ENCODE measurements at places on chromosomes 11 and 22.

DNA sequence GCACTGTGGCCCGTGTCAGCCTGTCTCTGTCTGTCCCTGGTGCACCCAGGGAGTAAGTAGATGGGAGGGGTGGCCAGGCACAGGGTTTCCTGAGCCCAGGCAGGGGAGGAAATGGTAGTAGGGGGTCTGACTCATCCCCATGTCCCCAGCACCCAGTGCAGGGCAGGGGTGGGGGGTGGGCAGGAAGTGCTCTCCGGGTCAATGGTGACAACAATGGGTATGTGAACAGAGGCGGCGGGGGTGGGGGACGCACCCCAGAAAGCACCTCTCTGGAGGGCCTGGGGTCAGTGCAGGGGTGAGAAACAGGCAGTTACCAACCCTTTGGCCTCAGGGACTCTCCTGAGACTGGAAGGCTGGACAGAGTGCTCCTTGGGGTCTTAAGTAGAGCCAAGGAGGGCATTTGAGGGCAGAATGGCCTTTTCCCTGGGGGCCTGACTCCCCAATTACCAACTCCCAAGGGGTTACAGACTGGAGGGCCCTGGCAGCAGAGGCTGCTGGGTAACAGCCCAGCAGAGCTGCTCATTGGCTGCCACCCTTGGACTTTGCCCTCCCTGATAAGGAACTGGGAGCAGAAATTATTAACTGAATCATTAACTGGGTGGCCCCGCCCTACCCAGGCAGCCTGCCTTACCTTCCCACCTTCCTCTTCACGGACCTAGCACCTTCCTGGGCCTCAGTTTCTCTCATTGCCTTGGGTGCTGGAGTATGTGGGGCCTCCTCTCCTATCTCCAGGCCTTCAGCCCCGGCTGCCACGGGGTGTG lies 4.2 kb downstream of the MYRF start:
- peak; percentile 38 for DNase-seq

- no peak for DNase-seq
These were observed 34.4 kb upstream of the RCN1 start for GRCh38 chr11:32056438-32056837.

GRCh38 chr22:23279781-23280180 lies 99.5 kb downstream of the BCR start:
- DNase-seq: no peak

DNA sequence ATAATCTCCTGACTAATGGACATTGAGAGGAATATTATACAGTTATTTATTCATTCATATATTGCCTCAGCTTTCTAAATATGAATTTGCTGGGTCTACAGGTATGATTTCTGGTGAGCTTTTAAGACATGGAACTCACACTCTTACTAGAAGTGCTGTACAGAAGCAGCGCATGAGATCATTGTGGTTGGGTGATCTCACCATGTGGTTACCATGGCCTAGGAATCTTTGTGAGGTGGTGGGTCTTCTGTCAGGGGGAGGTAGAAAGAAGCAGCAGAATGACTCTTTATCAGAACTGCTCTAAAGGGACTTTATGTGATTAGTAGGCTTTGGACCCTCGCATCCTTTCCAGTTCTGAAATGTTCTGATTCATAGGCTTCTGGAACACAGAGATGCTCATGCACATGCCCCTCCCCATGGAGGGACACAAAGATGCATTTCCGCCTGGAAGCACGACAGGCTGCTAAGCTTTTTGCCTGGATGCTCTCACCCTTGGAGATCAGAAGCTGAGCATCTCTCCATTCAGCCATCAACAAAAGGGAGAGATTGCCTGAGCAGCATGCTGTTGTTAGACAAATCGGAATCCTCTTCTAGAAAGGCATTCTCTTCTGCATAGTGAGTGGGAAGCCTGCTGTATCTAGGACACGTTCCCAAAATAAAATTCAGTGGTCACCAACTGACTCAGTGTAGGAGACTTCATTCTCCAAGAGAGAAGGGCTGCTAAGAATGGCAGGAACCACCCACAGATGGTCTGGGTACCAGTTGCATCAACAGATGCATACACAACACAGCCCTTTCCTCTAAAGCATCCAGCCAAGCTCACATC lies 51.3 kb downstream of the KIRREL3 start:
- no peak for DNase-seq

- no peak for DNase-seq
These were observed 5.8 kb upstream of the TUB start for GRCh38 chr11:8075119-8075726.

- no peak for DNase-seq
These were observed 20.5 kb downstream of the MRGPRX2 start for GRCh38 chr11:19040051-19040450.

- no peak for DNase-seq
These were observed 11.6 kb upstream of the HSPA8 start for GRCh38 chr11:123073343-123074057.

DNA sequence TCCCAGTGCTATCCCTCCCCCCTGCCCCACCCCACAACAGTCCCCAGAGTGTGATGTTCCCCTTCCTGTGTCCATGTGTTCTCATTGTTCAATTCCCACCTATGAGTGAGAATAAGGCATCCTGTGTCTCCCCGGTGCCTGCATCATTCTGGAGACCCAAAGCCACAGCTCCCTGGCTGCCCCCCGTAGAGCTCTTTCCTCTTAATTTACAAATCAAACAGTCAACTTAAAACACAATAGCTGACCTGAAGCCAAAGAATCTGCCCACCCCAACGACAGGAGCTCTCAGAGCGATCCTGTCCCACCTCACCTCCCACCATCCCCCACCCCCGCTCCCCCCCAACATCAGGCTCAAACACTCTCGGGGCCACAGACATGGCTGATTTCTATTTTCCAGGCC lies 558.3 kb downstream of the BRD1 start:
- no peak for DNase-seq

DNA sequence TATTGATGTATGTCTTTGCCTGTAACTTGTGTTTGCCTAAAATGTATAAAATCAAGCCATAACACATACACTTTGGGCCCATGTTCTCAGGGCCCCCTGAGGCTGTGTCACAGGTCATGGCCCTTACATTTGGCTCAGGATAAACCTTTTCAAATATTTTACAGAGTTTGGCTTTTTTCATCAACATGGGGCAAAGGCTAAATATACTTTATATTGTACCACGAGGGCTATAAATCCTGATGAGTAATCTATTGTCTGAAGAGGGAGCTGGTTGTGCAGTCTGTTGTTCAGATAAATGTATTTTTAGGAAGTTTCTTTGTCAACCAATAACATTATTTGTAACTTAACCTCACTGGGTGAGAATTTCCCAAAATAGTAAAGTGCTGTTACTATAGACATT lies 404.6 kb upstream of the DDI1 start:
- no peak for DNase-seq

GRCh38 chr11:36419791-36420424 lies 90.2 kb downstream of the TRAF6 start:
- no peak for DNase-seq

GRCh38 chr11:36890121-36890679 lies 292.2 kb upstream of the RAG2 start:
- DNase-seq: no peak

All from activated CD8-positive, alpha-beta memory T cell treated with anti-CD3 and anti-CD28 coated beads, Interleukin-2, amount 50 U/mL, for 4 hours (primary cell).